ENCODE measurements at places on chromosomes 11 and 22.

- DNase-seq: peak; percentile 71
Measured at GRCh38 chr11:45879803-45880686, 5.4 kb upstream of the MAPK8IP1 start.

- no peak for DNase-seq
Measured at GRCh38 chr22:33986954-33987353, 66.7 kb upstream of the LARGE1 start.

- no peak for DNase-seq
Measured at GRCh38 chr11:22512457-22512856, 113.2 kb downstream of the FANCF start.

GRCh38 chr22:39518996-39519680 is 1.2 kb upstream of the ATF4 start:
- peak; percentile 31 for DNase-seq

- DNase-seq: peak; percentile 83
Measured at GRCh38 chr11:48081151-48082010, 101.0 kb downstream of the PTPRJ start.

DNA sequence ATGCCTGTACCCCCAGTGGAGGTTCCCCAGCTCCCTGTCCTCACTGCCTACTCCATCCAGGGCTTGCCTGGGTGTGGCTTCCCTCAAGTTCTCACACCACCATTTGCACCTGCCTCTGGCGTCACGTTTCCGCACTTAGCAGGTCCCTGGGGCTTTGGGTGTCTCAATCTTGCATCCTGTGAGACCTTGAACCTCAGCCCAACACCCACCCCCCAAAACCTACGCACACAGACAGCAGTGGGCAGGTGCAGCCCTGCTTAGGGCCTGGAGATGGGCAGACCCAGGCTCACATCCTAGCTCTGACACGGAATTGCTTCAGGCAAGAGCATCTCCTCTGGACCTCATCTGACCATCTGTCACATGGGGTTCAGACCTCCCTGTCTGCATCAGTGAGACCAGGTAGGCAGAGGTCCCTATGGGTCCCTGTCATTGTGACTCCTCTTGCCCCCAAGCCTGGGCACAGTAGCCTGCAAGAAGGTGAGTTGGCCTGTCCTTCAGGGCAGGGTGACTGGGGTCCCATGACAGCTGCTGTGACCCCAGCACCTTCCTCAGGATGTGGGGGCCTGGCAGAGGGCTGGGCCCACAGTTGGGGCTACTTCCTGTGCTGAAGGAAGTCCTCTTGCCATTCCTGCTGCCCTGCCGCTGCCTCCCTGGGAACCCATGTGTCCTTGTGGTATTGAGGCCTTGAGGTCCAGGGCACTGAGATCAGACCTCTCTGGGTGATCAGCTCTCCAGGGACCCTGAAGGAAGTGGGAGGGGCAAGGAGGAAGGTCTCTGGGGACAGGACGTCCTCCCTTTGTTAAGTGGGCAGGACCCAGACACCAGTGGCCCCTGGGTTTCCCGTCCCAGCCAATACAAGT is 2.0 kb downstream of the SIPA1 start:
- no peak for DNase-seq

- no peak for DNase-seq
Measured at GRCh38 chr11:104781719-104782376, 116.4 kb downstream of the CASP12 start.

- DNase-seq: no peak
Measured at GRCh38 chr11:101326141-101326540, 196.5 kb upstream of the PGR start.

DNA sequence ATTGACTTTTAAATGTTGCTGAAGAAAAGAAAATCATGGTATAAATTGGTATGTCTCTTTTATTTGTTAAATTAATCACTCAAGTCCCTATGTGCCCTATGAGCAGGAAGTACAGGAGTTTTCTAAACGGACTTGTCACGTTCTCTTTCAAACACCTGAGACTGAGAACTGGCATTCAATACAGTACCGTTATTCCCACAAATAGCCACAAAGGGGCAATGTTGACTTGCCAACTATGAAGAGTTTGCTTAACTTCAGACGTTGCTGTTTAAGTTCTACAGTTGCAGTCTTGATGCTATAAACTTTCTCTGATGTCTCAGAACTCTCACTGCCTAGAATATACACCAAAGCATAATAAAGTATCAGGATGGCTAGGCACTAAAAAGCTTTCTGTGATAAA is 7.6 kb downstream of the OR56A1 start:
- peak; percentile 6 for DNase-seq

DNA sequence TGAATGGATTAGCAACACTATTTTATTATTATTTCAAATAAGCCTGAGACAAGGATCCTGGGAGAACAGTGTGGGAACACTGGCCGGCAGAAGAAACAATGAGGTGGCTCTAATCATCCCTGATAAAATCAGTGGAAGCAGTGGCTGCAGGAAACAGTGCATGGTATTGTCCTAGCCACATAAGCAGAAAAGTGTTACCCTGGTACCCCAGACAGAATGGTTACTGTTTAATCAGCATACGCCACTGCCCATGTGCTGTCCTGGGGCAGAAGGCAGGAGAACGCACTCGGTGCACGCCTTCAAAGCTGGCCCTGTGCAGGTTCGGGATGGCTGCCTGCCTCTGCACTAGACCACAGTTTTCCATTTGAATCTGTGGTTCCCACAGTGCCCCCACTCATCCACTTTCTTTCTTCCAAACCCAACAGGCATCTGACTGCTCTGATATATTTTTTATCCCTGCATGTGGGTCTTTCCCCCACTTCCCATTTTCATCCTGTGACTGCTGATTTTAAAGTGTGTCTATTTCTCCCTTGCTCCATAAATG is 25.7 kb downstream of the OPCML start:
- no peak for DNase-seq

- DNase-seq: no peak
Measured at GRCh38 chr11:128830290-128831173, 36.6 kb downstream of the KCNJ1 start.

DNA sequence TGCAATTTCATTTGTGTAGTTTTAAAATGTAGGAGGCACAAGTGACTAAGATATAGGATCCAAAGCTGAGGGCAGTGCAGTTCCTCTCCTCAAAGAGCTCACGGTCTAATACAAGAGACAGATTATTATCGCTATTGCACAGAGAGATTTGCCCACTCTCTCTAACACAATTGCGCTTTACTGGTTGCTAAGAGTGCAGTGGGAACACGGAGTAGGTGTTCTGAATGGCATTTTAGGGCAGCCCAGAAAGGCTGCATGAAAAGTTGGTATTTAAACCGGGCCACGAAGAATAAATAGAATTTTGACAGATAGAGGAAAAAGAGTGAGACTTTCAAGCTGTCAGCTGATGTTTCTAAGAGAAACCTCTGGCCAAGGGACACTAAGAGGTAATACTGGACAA is 79.5 kb downstream of the BLID start:
- no peak for DNase-seq

GRCh38 chr22:17892376-17892775 is 118.1 kb upstream of the BID start:
- DNase-seq: no peak

DNA sequence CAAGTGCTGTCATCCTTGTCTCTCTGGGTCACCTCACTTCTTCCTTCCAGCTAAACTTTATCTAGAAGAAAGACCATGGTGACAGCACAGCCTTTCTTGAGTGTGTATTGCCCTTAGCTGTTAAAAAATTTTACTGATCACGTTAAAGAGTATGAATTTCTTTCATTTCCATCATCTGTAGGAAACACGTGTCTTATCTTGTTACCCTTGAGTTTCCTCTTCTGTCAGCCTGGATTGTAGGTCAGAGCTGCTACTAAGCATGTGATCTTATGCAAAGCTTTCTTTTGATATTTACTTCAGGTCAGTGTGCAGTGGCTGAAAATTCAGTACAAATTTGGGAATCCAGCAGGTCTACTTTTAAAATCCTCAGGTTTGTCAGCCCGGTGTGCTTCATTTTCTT is 512.2 kb upstream of the ARHGAP42 start:
- DNase-seq: no peak

GRCh38 chr11:127452533-127452932 is 452.0 kb upstream of the KIRREL3 start:
- DNase-seq: no peak

DNA sequence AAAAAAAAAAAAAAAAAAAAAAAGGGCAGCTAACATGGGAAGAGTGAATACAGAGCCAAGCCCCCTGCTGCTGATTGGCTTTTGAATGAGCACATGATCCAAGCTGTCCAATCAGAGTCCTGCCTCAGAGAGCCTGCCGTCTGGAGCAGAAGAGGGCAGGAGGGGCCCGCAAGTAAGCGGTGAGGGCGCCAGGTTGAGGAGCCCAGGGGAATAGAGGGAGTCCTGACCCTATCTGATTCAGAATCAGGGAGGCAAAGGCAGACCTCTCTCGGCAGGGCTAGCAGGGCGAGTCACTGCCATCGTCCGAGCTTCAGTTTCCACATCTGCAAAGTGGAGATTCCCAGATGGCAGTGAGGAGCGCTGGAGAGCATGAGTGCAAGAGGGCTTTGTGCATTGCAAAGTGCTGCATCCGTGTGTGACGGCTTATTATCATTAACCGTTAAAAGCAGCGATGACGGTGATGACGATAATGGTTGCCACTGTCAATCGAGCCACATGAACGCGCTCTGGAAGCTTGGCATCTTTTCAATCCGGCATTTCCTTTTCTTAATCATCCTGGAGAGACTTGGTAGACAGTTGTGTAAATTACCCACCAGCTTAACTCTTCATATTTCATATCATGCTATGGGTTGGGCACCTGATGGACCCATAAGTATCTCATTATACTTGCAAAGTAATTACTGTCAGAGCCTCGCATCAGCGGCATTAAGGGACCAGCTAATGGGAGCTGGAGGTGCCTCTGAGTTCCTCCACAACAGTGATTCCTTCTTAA is 68.6 kb upstream of the ATXN10 start:
- DNase-seq: peak; percentile 8

- DNase-seq: no peak
Measured at GRCh38 chr11:103241574-103241973, 132.3 kb downstream of the DYNC2H1 start.

DNA sequence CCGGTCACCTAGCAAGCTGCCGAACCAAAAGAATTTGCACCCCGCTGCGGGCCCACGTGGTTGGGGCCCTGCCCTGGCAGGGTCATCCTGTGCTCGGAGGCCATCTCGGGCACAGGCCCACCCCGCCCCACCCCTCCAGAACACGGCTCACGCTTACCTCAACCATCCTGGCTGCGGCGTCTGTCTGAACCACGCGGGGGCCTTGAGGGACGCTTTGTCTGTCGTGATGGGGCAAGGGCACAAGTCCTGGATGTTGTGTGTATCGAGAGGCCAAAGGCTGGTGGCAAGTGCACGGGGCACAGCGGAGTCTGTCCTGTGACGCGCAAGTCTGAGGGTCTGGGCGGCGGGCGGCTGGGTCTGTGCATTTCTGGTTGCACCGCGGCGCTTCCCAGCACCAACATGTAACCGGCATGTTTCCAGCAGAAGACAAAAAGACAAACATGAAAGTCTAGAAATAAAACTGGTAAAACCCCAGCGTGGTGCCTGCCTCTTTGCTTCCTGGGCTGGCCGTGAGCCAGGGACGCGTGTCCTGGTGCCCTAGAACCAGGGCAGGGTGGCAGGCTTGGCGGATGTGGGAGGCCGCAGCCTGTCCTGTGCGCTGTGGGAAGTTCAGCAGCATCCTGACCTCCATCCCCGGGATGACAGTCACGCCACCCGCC is 13.2 kb downstream of the CCND1 start:
- peak; percentile 77 for DNase-seq

DNA sequence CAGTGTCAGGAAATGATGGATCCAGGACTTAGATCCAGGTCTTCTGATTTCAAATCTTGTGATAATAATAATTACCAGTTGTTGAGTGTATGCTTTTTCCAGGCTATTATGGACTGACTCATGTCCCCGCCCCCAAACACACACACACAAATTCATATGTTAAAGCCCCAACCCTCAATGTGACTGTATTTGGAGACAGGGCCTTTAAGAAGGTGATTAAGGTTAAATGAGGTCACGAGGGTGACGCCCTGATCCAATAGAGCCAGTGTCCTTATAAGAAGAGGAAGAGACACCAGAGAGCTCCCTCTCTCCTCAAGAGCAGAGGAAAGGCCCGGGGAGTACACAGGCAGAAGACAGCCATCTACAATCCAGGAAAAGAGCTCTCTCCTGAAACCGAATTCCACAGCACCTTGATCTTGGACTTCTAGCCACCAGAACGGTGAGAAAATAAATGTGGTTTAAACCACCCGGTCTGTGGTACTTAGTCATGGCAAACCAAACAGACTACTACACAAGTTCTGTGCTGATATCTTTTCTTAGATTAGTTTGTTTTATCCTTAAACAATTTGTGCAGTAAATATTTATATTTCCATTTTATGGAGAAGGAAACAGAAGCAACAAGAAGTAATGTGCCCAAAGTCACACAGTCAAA is 8.2 kb downstream of the TMPRSS5 start:
- no peak for DNase-seq

- no peak for DNase-seq
Measured at GRCh38 chr22:31895411-31896123, 48.8 kb upstream of the YWHAH start.

DNA sequence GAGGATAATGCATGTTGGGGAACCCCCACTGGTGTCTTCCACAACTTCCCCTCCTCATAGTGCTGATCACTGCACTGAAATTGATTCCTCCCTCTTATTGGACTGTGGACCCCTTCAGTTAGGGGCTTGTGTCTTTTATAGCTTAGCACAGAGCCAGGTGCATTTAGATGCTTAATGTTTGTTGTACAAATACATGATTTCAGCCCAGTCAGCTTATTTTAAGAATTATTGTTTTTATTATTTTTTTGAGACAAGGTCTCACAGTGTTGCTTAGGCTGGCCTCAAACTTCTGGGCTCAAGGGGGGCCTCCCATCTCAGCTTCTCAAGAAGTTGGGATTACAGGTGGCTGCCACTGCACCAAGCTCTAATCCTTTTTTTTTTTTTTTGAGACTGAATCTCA is 8.2 kb downstream of the THY1 start:
- no peak for DNase-seq

GRCh38 chr11:74953451-74953850 is 4.4 kb downstream of the SPCS2 start:
- no peak for DNase-seq

- peak; percentile 81 for DNase-seq
Measured at GRCh38 chr11:107844041-107844440, 14.5 kb downstream of the SLC35F2 start.

DNA sequence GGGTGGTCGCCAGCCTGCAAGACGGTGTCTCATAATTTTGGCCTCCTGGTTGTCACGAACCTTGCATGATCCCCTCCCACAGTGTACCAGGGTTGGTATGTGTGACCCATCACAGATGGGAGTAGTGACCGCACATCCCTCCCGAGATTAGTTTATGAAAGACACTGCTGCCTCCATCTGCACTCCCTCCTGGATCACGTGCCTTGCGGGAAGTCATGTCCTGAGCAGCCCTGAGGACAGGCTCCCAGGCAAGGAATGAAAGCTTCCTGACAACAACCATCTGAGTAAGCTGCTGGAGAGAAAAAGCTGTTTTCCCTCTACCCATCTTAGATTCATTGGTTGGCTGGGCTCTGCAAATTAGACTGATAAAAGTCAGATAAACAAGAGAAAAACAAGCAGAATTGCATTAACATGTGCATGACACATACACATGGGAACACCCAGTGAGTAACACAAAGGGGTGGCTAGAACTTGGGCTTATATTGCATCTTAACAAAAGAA is 14.4 kb upstream of the PAMR1 start:
- no peak for DNase-seq

- DNase-seq: no peak
Measured at GRCh38 chr11:10693509-10694081, at the start of gene IRAG1. TSS of gene IRAG1 (minus strand) at chr11:10693755. CDS start at chr11:10693602, 153 bp downstream.

- DNase-seq: peak; percentile 54
Measured at GRCh38 chr11:72446929-72447769, 12.8 kb upstream of the CLPB start.
